ENCODE measurements at places on chromosomes 1 and 21. TPM values are rescaled to one million over a fixed set of nuclear protein-coding genes. Genes with fewer than 3 reads are reported as not detected.

GRCh38 chr21:46459356-46460112, 843 bp downstream of the DIP2A start:
- peaks cover 6% of the 10 kb centered on the region for H3K4me1 ChIP-seq
- H3K4me3 ChIP-seq: peak overlapping the region; percentile 99
- no peaks in the 10 kb centered on the region for H3K27me3 ChIP-seq
- DNase-seq: peak; percentile 54

DNA sequence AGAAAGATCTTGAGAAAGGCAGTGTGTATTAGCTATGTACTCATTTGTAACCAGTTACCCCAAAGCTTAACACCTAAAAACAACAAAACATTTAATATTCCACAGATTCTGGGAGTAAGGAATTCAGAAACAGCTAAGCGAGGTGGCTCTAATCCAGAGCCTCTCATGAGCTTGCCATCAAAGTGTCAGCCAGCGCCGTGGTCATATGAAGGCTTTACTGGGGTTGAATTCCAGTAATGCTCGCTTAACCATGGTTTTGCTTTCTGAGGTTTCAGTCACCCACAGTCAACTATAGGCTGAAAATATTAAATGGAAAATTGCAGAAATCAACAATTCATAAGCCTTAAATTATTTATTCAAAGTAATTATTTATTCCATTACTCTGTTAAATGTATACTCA, 101.8 kb downstream of the CLIC6 start:
- H3K36me3 ChIP-seq: no peaks in the 10 kb centered on the region
- no peaks in the 10 kb centered on the region for H3K27me3 ChIP-seq

GRCh38 chr1:21064057-21064456, 112.6 kb downstream of the EIF4G3 start:
- H3K4me3 ChIP-seq: no peak overlapping the region
- H3K36me3 ChIP-seq: no peaks in the 10 kb centered on the region
- H3K4me1 ChIP-seq: no peaks in the 10 kb centered on the region
- H3K27me3 ChIP-seq: no peaks in the 10 kb centered on the region

DNA sequence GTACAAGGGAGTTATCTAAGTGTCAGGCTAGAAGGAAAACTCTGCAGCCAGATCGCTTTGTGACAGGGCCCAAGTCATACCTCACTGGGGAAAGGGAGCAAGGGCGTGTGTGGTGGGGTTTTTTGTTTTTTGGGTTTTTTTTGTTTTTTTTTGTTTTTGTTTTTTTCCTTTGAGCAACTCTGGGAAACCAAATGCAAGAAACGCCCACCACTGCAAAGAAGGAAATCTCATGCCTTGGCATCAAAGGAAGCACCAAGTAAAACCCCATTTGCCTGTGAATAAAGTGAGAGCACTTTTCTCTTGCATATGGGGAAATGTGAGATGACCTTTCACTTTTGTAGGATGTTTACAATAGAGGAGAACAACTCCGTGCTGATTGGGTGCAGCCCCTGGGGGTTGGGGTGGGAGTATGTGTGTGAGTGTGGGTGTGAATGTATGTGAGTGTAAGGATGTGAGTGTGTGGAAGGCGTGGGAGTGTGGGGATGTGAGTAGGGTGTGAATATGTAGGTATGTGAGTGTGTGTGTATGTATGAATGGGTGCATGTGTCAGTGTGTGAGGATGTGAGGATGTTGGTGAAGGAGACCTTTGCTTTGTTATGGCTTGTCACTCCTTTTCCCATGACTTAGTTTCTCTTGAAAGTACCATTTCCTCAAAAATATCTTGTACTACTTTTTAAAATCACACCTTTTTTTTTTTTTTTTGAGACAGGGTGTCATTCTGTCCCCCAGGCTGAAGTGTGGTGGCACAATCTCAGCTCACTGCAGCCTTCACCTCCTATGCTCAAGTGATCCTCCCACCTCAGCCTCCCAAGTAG, 34.6 kb downstream of the IL12RB2 start:
- no peak overlapping the region for H3K27ac ChIP-seq
- H3K27me3 ChIP-seq: no peaks in the 10 kb centered on the region
- DNase-seq: no peak
- H3K36me3 ChIP-seq: no peaks in the 10 kb centered on the region

CASZ1 gene
- total RNA-seq: 4.4 TPM

DNA sequence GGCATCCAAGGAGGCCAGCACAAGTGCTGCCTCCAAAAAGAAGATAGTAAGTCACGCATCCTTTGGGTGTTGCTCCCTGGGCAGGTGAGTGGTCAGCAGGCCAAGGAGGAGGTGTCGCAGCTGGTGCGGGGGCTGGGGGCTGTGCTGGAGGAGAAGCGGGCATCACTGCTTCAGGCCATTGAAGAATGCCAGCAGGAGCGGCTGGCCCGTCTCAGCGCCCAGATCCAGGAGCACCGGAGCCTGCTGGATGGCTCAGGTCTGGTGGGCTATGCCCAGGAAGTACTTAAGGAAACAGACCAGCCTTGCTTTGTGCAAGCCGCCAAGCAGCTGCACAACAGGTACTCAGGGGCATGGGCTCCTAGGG, 4.3 kb downstream of the TRIM46 start:
- no peaks in the 10 kb centered on the region for H3K27me3 ChIP-seq
- H3K4me3 ChIP-seq: no peak overlapping the region
- H3K36me3 ChIP-seq: no peaks in the 10 kb centered on the region
- H3K27ac ChIP-seq: no peak overlapping the region
- no peak for DNase-seq

GRCh38 chr21:31186916-31187315, 148.6 kb upstream of the KRTAP19-8 start:
- H3K4me3 ChIP-seq: no peak overlapping the region
- H3K27me3 ChIP-seq: no peaks in the 10 kb centered on the region
- no peak for DNase-seq
- no peaks in the 10 kb centered on the region for H3K36me3 ChIP-seq

DNA sequence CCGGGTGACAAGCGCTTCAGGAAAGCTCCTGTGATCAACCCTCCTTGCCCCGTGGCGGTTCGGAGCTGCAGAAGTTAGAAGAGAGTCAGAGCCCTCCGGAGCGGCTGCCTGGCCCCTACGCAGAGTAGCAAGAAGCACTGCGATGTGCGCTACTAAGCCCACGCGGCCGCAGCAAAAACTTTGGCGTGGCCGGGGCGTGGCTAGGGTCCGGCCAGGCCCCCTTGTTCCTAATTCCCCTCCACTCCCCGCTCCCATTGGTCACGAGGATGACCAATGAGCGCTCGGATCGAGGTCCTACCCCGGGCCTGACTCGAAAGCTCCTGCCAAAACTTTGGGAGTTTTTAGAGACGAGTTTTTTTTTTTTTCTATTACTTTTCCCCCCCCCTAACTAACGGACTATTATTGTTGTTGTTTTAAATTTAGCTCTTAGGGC, at the start of gene HLX:
HLX (plus strand) TSS at position 368 of the 433 bp plus-strand sequence. CDS start 415 bp downstream, outside the sequence.
- no peaks in the 10 kb centered on the region for H3K4me1 ChIP-seq
- peak within 1 kb of the TSS; percentile 39 for H3K4me3 ChIP-seq
- DNase-seq: peak; percentile 86
- H3K27ac ChIP-seq: peak within 1 kb of the TSS; percentile 89
- H3K36me3 ChIP-seq: no peaks in the 10 kb centered on the region

DNA sequence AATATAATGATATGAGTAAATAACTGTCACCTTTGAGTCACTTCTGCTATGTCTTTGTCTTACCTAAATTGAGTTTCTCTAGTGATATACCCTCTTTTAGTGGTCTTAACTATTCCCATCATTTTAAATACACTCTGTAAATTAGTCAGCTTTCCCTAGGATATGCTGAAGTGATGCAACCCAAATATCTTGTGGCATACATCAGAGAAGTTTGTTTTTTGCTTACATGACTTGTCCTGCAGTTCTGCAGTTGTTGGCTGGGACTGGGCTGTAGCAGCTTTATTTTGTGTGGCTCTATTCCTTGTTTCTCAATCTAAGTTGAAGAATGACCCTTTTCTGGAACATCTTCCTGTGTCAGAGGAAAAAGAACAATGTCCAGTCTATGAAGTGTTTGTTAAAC, 76.4 kb downstream of the TTC3 start:
- H3K4me3 ChIP-seq: no peak overlapping the region
- no peaks in the 10 kb centered on the region for H3K27me3 ChIP-seq
- peak overlapping the region; percentile 11 for H3K27ac ChIP-seq
- no peaks in the 10 kb centered on the region for H3K36me3 ChIP-seq
- H3K4me1 ChIP-seq: no peaks in the 10 kb centered on the region

TTF2 gene
- 56.4 TPM for total RNA-seq

- no peak overlapping the region for H3K4me3 ChIP-seq
- DNase-seq: no peak
- H3K4me1 ChIP-seq: peaks cover 11% of the 10 kb centered on the region
- H3K36me3 ChIP-seq: no peaks in the 10 kb centered on the region
- peak overlapping the region; percentile 69 for H3K27ac ChIP-seq
These were observed 432.9 kb downstream of the PLPP3 start for GRCh38 chr1:56146449-56146848.

- no peak overlapping the region for H3K4me3 ChIP-seq
- H3K36me3 ChIP-seq: no peaks in the 10 kb centered on the region
- no peaks in the 10 kb centered on the region for H3K27me3 ChIP-seq
- H3K4me1 ChIP-seq: no peaks in the 10 kb centered on the region
- DNase-seq: no peak
- no peak overlapping the region for H3K27ac ChIP-seq
These were observed 138.0 kb upstream of the SAMSN1 start for GRCh38 chr21:14684071-14684470.

GRCh38 chr1:72568113-72568512, 285.8 kb upstream of the NEGR1 start:
- no peaks in the 10 kb centered on the region for H3K4me1 ChIP-seq
- no peak for DNase-seq
- no peaks in the 10 kb centered on the region for H3K27me3 ChIP-seq
- H3K36me3 ChIP-seq: no peaks in the 10 kb centered on the region
- H3K4me3 ChIP-seq: no peak overlapping the region
